Lower lobe of right lung (tissue), 2 donors: ENCODE measurements at places on chromosomes 12 and 14. TPM values are rescaled to one million over a fixed set of nuclear protein-coding genes. Genes with fewer than 3 reads are reported as not detected.

Gene NUBPL
- total RNA-seq: 8.6 TPM

Gene CELA1
- not detected for total RNA-seq

Gene PTGER2
- 6.2 TPM for total RNA-seq

Gene RNASE1
- total RNA-seq: 694 TPM
